ENCODE measurements at places on chromosomes 11 and 22.

DNA sequence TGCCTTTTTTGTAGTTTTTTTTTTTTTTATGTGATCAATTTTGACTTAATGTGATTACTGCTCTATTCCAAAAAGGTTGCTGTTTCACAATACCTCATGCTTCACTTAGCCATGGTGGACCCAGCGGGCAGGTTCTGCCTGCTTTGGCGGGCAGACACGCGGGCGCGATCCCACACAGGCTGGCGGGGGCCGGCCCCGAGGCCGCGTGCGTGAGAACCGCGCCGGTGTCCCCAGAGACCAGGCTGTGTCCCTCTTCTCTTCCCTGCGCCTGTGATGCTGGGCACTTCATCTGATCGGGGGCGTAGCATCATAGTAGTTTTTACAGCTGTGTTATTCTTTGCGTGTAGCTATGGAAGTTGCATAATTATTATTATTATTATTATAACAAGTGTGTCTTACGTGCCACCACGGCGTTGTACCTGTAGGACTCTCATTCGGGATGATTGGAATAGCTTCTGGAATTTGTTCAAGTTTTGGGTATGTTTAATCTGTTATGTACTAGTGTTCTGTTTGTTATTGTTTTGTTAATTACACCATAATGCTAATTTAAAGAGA is 12.5 kb downstream of the CCND1 start:
- DNase-seq = no peak

- no peak for DNase-seq
These were observed 7.2 kb upstream of the CHST1 start for GRCh38 chr11:45672593-45672992.

- DNase-seq = no peak
These were observed 335.3 kb upstream of the PITPNB start for GRCh38 chr22:28254396-28254795.

DNA sequence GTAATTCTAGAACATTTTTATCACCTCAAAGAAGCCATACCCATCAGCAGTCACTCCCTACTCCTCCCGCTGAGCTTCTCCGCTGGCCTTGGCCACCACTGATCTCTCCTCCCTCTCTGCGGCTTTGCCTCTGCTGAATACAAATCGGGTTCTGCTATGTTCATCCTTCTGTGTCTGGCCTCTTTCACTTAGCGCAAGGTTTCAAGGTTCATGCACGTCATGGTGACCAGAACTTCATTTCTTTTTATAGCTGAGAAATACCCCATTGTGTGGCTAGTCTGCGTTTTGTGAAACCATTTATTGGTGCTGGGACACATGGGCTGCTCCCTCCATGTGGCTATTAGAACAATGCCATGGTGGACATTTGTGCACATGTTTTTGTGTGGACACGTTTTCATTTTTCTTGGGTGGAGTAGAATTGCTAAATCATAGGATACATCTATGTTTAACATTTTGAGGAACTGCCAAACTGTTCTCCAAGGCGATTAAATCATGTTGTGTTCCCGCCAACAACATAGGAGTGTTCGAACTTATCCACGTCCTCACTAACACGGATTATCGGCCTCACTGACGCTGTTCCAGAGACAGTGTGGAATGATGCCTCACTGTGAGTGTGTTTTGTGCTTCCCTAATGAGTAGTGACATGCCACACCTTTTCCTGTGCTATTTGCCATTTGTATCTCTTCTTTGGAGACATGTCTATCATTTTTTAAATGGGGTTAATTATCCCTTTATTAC is 24.2 kb upstream of the KRTAP5-6 start:
- DNase-seq = no peak

DNA sequence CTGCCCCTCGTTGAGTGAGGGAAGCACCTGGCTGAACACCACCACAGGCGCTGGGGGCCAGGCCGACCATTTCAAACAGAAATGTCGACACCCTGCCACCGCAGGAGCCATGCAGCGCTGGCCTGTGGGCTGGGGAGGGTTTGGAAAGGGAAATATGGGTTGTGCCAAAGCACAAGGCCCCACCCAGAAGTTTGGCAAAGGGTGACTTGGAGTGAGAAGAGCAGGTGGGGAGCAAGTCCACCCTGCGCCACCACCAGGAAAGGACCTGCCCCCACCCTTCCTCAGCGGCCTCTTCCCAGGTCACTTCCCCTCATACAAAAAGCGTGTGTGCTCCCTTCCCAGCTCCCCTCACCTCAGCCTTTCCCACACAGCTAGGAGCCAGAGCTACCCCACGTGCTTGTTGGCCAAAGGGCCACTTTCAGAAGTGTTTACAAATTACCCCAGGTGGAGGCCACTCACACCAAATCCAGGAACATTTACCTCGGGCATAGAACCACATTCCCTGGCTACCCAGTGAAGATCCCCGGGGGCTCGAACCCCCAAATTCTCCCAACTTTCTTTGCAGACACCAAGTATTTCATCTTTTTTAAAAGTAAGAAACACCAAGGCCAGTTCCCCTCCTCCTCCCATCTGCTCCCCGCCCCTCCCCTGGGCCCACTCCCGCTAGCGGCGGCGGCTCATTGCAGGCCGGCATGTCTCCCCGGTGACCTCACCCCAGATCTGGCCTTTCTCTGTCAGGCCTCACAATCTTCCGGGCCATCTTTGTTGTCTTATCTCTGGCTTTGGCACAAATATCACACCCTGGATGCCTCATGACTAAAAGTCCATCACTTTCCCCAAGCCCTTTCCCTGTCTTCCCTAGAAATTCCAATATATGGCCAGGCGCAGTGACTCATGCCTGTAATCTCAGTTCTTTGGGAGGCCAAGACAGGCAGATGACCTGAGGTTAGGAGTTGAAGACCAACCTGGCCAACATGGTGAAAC is 20.5 kb upstream of the SCGB1A1 start:
- no peak for DNase-seq

DNA sequence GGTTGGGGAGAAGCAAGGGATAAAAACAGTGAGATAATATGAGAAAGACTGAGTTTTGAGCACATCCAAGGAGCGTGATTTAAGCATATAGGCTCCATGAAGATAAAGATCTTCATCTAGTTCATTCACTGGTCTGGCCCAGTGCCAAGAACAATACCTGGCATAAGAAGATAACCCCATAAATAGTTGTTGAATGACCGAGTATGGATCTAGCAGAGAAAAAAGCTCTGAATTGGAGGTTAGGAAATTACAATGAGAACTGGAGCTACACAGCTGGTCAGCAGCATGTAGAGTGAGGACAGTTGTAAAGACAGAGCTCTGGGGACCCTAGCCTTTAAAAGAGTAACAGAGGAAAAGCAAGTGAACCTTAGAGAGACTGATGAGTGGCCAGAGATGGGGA is 33.0 kb upstream of the PAK1 start:
- DNase-seq = no peak

DNA sequence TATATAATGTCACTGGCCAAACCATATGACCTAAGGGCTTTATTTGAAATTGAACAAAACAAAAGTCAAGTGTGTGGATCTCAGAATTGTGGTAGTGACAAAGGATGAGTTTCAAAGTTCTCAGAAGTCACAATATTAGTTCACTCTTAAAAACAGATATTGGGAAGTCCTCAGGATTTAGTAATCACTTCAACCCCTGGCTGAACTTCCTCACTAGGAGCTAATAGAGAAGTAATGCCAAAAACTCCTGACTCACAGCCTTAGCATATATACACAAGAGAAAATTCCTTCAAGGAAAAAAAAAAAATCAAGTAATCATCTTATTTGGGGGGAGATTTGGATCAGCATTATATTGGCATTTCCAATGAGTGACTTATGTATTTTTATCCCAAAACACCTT is 75.6 kb upstream of the APOA1 start:
- DNase-seq = no peak

DNA sequence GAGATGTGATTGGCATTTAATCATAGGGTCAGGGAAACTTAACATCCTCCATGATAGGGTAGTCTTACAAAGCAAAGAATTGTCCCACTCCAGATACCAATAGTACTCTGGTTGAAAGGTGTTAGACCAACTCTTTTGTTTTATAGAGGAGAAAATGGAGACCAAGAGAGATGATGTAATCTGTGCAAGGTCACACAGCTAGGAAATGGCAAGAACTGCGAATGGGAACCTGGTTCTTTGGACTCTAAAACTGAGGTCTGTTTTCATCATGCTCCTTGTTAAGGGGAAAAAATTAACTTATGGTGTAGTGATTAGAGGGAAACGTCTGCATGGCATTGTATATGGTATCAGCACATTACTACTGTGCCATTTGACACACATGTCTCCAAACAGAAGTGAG is 171.1 kb downstream of the COMMD9 start:
- DNase-seq = no peak

DNA sequence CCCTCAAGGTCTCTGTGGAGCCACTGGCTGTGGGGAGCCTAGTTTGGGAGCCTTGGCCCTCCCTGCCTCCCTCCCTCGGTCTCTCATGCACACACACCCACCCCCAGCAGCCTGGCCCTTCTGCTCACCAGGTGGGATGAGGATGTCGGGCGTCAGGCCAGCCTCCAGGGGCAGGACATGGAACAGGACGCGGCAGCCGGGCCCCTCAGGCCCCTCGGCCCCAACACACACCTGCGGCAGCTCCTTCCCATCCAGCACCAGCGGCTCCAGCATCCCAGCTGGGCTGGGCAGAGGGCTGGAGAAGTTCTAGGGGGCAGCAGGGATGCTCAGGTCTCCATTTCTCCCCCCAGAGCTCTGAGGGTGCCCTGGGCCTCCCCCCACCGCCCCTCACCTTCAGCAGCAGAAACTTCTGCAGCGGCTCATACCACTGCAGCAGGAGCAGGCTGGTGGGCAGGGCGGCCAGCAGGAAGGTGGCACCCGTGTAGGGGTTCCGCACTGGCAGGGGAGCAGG is 11.2 kb downstream of the MAP4K2 start:
- DNase-seq = no peak

DNA sequence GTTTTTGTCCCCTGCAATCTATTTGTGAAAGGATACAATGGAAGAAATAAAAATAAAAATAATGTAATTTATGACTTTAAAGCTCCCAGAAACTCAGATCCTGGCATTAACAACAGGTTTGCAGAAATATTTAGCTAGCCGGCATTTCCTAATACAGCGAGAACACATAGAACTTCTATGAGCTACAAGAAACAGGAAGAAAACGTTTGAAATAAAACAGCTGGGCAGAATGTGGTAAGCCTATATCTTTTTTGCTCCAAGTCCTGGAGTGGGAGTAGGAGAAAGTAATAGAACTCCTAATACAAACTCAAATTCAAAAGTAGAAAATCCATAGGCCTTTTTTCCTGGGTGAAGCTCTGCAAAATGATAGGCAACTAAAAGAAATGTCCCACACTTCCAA is 29.6 kb upstream of the FIBIN start:
- DNase-seq = no peak

GRCh38 chr22:40258501-40258915 is 80.8 kb downstream of the TNRC6B start:
- DNase-seq = no peak

GRCh38 chr11:120363436-120363835 is 27.2 kb downstream of the ARHGEF12 start:
- DNase-seq = no peak

DNA sequence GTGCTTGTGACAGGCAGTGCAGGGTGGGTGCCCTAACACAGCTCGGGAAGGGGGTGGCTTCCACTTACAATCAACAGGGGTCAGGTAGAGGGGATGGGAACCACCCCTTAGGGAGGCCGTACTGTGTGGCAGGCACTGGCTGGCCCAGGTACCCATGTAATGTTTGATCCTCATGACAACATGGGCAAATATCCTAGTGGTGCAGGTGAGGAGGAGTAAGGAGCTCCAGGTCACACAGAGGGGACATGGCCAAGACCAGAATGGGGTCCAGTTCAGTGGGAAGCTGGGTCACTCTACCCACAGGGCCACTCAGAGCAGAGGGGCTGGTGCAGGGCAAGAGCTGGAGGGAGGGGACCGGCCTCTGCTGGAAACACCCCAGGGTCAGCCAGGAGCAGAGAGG is 3.1 kb downstream of the APOL4 start:
- DNase-seq = no peak

DNA sequence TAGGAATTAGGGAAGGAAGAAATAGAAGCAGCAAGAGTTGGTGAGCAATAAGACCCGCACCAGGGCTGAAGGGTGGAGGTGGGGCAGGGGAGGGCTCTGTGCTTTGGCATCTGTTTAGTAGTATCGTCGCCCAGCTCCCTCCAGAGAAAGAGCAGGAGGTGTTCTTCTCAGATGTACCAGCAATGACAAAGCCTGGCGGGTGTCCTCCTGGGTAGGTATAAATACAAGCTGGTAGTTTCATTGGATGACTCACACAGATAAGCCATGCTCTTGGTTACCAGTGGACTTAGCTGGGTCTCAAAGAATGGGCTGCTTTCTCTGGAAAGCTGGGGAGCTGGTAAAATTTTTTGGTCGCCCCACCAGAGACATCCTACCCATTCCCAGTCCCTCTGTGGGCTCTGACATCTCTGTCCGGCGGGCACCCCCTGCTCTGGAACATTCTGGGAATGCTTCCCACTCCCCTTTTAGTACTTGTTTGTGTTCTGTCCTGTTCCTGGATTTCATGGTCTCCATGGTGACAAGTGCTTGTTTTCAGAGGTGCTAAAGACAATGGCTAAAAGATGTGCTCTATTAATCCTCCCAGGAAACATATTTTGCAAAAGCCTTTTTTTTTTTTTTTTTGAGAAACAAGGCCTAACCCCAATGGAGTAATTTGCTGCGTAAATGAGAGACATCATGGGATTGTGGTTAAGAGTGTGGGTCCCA is 15.4 kb upstream of the TUBA8 start:
- no peak for DNase-seq

GRCh38 chr22:17091851-17092250 is 7.1 kb downstream of the IL17RA start:
- DNase-seq = no peak

DNA sequence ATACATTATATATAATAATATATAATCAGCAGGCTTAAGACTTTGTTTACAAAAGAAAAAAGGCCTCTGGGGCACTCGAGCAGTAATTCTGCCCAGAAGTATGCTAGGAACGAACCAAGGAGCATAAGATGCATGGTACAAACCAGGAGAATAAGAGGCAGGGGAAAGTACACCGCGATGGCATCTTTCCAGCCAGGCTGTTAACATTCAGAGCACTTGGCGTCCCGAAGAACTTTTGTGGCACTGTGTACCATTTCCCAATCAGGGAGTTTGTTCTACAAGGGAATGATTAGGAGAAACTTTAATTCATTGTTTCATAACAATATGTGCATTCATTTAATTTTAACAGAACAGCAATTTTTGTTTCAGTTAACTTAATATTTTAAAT is 125.1 kb downstream of the WT1 start:
- no peak for DNase-seq

DNA sequence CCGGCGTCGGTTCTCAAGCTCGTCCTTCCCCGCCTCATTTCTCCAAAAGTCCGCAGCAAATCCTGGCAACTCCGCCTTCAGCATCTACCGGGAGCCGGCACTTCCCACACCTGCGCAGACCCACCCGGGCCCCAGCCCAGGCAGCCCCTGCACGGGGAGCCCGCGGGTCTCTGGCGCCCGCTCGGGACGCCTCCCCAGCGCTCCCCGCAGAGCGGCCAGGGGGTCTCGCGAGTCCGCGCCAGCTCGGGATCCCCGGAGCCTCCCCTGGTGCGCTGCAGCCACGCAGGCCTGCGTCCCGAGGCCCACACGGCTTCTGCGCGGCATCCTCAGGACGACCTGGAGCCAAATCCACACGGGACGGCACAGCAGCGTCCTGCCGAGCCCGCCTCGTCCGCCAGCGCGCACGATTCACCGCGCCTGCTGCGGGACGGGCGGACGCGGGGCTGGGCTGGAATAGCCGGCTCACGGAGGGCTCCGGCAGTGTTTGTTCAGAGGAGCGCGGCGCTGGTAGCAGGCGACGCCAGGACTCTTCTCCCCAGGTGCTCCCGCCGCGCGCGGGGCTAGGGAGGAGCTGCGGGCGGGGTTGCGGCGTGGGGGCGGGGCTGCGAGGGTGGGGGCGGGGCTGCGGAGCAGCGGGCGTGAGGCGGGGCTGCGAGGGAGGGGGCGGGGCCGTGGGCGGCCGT is 816 bp upstream of the PHRF1 start:
- DNase-seq = no peak

Measured in GM12864 (cell line).